ENCODE measurements at places on chromosomes 5 and 9.

- no peak for DNase-seq
Observed at GRCh38 chr5:83472508-83473345, 1.2 kb downstream of the VCAN start.

- DNase-seq: no peak
Observed at GRCh38 chr5:101796427-101796826, 499.7 kb downstream of the SLCO4C1 start.

- no peak for DNase-seq
Observed at GRCh38 chr5:96835791-96836191, 28.0 kb upstream of the ERAP1 start.

- no peak for DNase-seq
Observed at GRCh38 chr9:131743096-131743495, 3.2 kb upstream of the RAPGEF1 start.

DNA sequence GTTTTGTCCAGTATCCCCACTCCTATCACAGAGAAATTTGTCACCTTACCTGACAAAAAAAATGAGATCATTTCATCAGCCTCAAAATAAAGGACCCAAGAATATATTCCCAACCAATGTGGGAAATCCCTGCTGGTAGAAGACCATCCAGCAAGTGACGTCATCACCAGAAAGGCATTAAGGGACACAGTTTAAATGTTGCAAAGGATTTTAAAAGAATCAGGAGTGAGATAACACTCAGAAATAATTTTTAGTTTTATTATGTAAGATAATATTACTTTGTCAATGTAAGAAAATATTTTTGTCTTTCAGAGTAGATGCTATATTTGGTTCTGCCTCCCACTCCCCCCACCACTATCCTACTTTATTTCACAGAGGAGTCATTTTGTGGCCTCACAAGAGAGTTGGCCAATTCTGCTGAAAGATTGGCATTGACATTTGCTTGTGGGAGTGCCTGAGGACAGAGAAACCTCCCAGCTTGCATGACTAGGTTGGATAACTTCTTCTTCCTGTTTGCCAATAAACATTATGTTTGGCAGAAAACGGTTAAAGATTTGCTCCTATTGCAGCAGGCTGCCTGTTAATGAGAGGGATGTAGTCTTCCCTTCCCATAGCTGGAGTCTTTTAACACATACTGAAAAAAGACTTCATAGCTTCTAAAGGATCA lies 288.6 kb upstream of the DAB2 start:
- DNase-seq: no peak

- DNase-seq: no peak
Observed at GRCh38 chr5:136047858-136048257, 19.1 kb downstream of the TGFBI start.
